ENCODE measurements at places on chromosomes 3 and 15.

- peaks cover 6% of the 10 kb centered on the region for H3K27me3 ChIP-seq
- H3K36me3 ChIP-seq: no peaks in the 10 kb centered on the region
- no peak for DNase-seq
Measured at GRCh38 chr15:96418146-96418545, 87.6 kb downstream of the NR2F2 start.

GRCh38 chr3:33312361-33312760 lies 35.1 kb downstream of the FBXL2 start:
- no peak for DNase-seq
- no peak overlapping the region for H3K27ac ChIP-seq
- no peaks in the 10 kb centered on the region for H3K36me3 ChIP-seq
- no peak overlapping the region for H3K4me3 ChIP-seq

- no peaks in the 10 kb centered on the region for H3K36me3 ChIP-seq
- no peaks in the 10 kb centered on the region for H3K4me1 ChIP-seq
- no peak for DNase-seq
- no peaks in the 10 kb centered on the region for H3K27me3 ChIP-seq
Measured at GRCh38 chr3:55607844-55608243, 120.7 kb upstream of the WNT5A start.

DNA sequence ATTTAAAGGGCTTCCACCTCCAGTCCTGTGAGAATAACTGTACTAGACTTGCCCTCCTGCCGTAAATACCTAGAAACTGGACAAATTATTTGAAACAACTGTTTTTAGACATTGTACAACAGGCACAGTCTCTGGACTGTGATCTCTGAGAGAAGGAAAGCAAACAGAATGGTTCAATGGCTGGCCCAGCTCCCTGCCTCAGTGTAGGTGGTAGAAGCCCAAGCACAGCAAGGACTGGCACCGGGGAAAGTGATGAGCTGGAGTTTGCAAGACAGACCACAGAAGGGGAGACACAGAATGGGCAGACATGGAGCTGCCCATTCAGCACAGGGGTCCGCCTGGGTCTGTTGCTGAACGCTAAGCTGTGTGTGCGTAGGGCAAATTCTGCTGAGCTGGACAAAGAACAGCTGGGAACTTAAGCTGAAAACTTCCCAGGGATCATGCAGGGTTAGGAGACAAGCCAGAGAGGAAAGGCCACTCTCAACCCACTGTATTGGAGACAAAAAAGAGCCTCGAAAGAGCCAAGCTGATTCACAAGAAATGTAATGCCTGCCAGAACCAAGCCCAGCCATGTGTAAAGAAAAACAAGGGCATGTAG lies 52.6 kb upstream of the SEC61A1 start:
- no peaks in the 10 kb centered on the region for H3K27me3 ChIP-seq
- H3K27ac ChIP-seq: no peak overlapping the region
- no peak overlapping the region for H3K4me3 ChIP-seq
- H3K36me3 ChIP-seq: no peaks in the 10 kb centered on the region
- no peak for DNase-seq

GRCh38 chr3:63585927-63586326 lies 66.5 kb upstream of the SNTN start:
- no peaks in the 10 kb centered on the region for H3K27me3 ChIP-seq
- H3K4me1 ChIP-seq: no peaks in the 10 kb centered on the region
- H3K27ac ChIP-seq: no peak overlapping the region
- H3K36me3 ChIP-seq: no peaks in the 10 kb centered on the region
- no peak for DNase-seq

GRCh38 chr3:171695426-171695825 lies 114.9 kb downstream of the PLD1 start:
- H3K4me3 ChIP-seq: no peak overlapping the region
- no peaks in the 10 kb centered on the region for H3K36me3 ChIP-seq
- DNase-seq: no peak
- H3K27ac ChIP-seq: no peak overlapping the region
- H3K27me3 ChIP-seq: no peaks in the 10 kb centered on the region

DNA sequence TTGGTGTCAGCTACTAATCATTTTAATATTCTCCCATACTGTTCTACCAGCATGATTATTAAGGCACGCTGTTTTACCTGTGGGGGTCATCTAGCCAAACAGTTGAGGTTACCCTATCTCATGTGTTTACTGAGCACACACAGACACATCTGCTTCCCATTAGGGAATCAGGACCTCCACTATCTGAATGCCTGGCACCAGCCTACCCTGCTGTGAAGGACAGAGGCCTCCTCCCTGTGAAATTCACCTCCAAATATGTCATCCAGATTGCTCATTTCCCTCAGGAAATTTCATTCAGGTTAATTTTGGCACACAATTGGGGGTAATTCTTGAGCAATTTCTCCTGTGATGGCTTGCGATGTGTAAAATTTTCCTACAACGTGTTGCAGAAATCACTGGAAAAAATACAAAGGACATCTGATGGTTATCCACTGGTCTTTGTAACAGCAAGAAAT lies 155.6 kb upstream of the NR2E3 start:
- H3K4me1 ChIP-seq: no peaks in the 10 kb centered on the region
- no peak for DNase-seq
- H3K36me3 ChIP-seq: no peaks in the 10 kb centered on the region
- no peaks in the 10 kb centered on the region for H3K27me3 ChIP-seq

- DNase-seq: no peak
- H3K4me3 ChIP-seq: no peak overlapping the region
Measured at GRCh38 chr3:70249509-70250160, 62.8 kb downstream of the MDFIC2 start.

DNA sequence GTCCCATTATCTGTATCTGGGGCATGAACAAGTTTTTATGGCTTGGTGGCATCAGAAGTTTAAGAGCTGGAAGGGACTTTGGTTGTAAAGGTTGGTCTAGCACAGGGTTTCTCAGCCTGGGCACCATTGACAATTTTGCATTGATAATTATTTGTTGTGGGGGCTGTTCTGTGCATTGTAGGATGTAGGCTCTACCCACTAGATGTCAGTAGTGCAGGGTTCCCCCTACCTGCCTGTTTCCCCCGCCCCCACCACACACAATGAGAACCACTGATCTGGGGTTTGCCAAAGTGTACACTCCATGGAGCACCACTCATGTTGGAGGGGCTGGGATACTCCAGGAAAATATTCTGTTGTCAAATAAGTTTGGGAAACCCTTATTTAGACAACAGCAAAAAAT lies 42.7 kb downstream of the PLCL2 start:
- no peaks in the 10 kb centered on the region for H3K27me3 ChIP-seq
- DNase-seq: no peak
- H3K36me3 ChIP-seq: no peaks in the 10 kb centered on the region
- H3K27ac ChIP-seq: no peak overlapping the region
- peaks cover 30% of the 10 kb centered on the region for H3K4me1 ChIP-seq
- no peak overlapping the region for H3K4me3 ChIP-seq

DNA sequence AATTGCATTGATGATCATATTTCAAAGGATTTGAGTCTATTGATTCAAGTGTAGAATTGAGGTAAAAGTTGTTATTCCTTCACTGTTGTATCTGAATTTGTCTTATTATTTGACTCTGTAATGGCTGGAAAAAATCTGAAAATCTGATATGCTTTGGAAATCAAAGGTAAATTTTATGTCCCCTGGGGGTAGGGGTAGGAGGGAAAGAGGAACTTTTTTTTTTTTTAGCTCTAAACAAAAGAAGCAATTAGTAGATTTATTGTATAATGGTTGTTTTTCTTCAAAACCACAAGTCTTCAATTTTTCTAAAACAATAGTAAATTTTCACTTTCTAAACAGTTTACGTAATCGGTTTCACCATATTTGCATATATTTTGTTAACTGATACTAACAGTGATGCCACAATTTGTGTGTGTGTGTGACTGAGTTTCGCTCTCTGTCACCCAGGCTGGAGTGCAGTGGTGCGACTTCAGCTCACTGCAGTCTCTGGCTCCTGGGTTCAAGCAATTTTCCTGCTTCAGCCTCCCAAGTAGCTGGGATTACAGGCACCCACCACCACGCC lies 91.7 kb upstream of the GOLGA6L4 start:
- no peaks in the 10 kb centered on the region for H3K27me3 ChIP-seq
- H3K4me1 ChIP-seq: no peaks in the 10 kb centered on the region
- H3K36me3 ChIP-seq: no peaks in the 10 kb centered on the region
- DNase-seq: no peak
- no peak overlapping the region for H3K4me3 ChIP-seq
